H54 (cell line): ENCODE measurements at places on chromosomes 4 and X.

DNA sequence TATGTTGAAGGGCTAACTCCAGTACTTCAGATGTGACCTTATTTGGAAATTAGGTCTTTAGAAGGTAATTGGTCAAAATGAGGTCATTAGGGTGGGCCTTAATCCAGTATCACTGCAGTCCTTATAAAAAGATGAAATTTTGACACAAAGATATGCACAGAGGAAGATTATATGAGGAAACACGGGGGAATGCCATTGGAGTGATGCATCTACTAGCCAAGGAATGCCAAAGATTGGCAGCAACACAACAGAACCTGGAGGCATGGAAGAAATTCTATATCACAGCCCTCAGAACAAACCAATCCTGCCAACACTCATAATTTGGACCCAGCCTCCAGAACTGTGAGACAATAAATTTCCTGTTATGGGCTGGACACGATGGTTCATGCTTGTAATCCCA lies 17.6 kb downstream of the TRIM61 start:
- no peak for DNase-seq

- DNase-seq: no peak
Measured at GRCh38 chrX:29044423-29045184, 457.4 kb downstream of the IL1RAPL1 start.

DNA sequence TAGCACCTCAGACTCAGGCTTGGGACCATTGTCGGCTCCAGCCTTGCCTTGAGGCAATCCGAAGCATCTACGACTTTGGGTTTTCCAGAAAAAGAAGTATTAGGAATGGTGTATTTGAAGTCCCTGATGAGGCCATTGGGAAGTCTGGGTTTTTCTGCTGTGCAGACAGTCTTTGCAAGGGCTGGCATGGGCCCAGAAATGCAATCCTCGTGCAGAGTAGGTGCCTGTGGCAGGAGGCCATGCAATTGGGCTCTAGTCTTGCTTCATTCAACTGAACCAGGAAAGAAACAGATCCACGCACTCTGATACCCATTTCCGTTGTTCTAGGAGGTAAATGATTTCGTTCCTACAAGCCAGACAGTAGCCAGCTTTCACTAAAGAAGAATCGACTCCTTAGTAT lies 12.4 kb downstream of the ZFP92 start:
- DNase-seq: no peak

- no peak for DNase-seq
Measured at GRCh38 chr4:71855944-71856343, 72.1 kb upstream of the GC start.

DNA sequence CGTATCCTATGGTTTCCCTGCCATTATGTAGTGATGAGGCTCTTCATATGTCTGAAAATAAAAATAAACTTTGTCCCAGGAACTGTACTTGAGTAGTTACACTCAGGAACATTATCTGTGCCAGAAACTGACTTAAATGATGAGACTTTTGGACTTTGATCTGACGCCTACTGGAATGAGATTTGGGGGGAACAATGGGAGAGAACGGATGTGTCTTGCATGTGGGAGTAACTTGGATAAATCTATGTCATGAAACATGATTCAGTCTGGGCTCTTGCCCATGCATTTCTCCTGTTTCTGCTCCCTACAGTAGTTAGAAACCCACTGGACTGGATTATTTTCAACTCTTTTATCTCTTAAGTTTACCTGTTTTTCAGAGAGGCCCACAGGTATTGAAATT lies 2351.4 kb downstream of the PCDH7 start:
- no peak for DNase-seq

GRCh38 chrX:114101081-114101480 lies 482.8 kb upstream of the HTR2C start:
- DNase-seq: no peak

DNA sequence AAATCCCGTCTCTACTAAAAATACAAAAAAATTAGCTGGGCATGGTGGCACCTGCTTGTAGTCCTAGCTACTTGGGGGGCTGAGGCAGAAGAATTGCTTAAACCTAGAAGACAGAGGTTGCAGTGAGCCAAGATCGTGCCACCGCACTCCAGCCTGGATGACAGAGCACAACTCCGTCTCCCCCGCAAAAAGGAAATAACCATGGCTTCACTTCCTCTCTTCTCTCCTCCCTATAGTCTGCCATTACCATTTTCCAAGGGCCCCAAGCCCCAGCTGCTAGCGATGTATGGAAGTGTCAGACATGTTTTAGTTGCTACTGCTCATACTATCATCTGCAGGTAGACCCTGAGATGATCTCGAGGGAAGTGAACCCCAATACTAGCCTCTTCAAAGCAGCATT lies 177.3 kb upstream of the FAM9B start:
- DNase-seq: no peak

GRCh38 chrX:134692990-134693389 lies 34.7 kb upstream of the PLAC1 start:
- peak; percentile 17 for DNase-seq

- DNase-seq: no peak
Measured at GRCh38 chr4:37978248-37978924, 18.2 kb downstream of the PTTG2 start.

GRCh38 chr4:143085659-143086058 lies 99.1 kb upstream of the USP38 start:
- DNase-seq: no peak

- DNase-seq: no peak
Measured at GRCh38 chr4:54254915-54255246, 25.8 kb downstream of the PDGFRA start.

GRCh38 chr4:11421116-11421515 lies 7.6 kb downstream of the HS3ST1 start:
- DNase-seq: no peak

DNA sequence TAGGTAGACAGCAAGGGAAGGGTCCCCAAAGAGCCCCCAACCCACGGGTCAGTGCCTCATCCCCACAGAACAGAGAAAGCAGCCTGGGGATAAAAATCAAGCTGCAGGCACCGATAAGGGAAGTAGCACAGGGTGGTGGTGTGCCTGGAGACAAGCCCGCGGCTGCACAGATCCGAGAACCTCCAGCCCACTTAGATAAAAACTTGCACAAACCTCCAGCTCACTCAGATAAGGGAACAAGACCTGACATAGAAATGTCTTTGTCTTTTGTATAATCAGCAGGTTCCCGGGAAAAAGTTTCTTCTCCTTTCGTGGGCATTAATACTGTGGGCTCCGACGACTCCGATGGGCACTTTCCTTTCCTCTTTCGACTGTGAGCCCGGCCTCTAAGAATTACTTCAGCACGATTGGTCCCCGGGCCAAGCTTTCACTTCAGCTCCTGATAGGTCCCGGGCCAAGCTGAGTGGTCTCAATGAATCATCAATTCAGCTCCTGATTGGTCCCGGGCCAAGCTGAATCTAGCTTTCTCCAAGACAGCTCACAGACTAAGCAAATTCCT lies 32.4 kb downstream of the PRDX4 start:
- no peak for DNase-seq

GRCh38 chrX:109840585-109840984 lies 107.5 kb upstream of the ACSL4 start:
- DNase-seq: no peak

DNA sequence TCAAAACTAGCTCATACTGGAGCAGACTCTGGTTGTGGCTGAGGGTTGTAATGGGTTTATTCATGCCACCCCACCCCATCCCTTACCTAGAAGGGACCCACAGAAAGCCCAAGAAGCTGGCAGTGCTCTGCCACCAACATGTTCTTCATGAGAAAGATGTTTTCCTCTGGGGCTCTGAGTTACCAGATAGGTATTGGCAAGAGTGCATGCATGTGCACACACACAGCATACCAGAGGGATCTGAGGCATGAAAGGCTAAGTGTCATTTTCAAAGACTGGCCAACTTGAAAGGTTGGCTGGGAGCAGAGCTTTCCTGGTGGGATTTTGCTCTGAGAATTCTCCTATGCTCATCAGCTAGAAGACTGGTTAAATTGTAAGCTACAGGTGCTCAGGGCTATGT lies 65.2 kb downstream of the PHOX2B start:
- DNase-seq: no peak

DNA sequence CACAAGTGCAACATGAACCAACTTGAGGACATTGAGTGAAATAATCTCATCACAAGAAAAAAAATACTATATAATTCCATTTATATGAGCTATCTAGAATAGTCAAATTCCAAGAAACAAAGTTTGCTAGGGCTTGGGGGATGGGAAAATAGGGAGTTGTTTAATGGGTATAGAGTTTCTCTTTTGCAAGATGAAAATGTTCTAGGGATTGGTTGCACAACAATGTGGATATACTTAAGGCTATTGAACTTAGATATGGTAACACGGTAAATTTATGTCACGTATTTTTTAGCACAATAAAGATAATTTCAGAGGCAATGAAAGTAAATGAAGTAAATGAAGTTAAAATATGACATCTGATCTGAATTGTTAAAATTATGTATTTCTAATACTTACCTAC lies 7.9 kb downstream of the MFSD8 start:
- no peak for DNase-seq

DNA sequence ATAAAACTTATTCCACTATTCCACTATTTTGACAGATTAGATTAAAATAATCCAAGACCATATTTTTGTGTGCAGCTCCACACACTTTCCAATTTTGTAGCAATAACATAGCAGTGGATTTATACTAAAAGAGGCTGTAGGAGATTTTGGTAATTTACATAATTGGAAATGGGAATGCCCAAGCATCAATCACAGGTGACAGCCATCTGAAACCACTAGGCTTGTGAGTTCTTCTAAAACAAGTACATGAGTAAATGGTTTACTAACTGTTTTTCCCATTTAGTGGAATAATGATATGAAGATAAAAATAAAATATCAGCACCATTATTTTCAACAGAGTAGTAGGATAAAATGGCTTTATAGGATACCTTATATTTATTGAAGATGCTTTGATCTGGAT lies 4.4 kb downstream of the ANK2 start:
- no peak for DNase-seq

GRCh38 chr4:182938205-182938645 lies 21.0 kb upstream of the DCTD start:
- DNase-seq: peak; percentile 53

- no peak for DNase-seq
Measured at GRCh38 chr4:8589336-8589735, 3.2 kb upstream of the CPZ start.

- DNase-seq: no peak
Measured at GRCh38 chr4:145881989-145882388, 56.6 kb downstream of the ZNF827 start.

DNA sequence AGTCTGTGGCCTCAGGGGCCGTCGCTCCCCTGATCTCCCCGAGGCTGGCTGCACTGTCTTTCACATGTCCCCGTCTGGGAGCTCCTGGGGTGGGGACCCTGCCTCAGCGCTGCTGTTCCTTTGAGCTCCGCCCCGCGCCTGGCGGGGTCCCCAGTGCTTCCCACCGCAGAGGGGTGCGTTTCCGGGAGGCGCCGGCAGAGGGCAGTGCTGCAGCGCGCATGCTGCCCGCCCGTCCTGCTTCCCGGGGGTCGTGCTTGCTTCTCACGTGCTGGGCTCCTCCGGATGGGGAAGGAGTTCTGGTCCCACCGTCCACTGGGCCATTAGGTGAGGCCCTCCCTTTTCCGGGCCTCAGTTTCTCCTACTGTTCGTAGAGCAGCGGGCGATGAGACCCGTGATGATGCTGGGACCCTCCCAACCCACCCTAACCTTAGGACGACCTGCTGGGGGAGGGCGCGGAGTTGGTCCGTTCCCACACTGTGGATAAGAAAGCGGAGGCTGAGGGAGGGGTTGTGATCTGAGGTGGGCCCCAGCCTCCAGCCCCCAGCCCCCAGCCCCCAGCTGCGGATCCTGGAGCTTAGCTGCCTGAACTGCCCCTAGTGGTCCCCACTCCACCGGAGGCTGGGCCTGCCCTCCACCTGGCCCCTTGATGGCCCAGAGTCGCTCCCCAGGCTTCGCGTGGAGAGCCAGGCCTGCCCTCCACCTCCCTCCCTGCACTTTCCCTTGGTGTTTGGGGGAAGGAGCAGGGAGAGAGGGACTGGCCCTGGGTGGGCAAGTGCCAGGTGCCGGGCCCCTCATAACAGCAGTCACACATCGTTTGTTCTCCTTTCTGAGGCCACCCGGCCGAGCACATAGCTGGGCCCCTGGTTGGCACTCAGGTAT lies 15.3 kb downstream of the CPZ start:
- DNase-seq: no peak

DNA sequence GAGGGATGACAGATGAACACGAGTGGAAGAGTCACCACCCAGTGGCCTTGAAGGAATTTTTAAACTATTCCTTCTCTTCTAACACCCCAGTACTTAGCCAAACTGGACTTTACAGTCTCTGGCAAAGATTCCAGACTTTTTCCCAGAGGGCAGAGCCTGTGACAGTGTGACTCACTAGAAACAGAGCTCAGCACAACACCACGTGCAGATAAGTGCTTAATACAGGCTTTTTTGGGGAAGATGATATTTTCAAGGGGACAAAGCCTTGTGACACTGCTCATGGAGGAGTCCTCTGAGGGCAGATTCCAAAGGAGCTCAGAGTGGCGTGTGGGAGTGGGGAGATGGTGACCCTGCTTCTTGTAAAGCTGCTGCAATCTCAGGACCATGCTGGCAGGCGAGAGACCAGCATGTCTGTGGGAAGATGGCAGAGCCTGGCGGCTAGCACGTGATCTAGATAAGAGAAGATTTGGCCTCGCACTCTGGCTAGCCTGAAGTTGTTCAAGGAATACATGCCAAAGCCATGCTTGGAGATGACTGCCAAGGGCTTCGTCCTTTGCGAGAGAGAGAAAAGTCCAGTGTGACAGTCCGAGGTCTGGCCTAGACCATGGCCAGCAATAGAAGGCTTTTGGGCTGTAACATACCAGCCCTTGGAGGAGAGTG lies 2.4 kb downstream of the RAB33A start:
- DNase-seq: peak; percentile 35

GRCh38 chr4:107083-107443 lies 17.2 kb upstream of the ZNF718 start:
- no peak for DNase-seq

- no peak for DNase-seq
Measured at GRCh38 chrX:151912780-151913179, at the start of gene MAGEA4. MAGEA4 (plus strand) TSS chrX:151912889; CDS start chrX:151923665, 10,776 bp downstream.

- peak; percentile 12 for DNase-seq
Measured at GRCh38 chr4:127708985-127709384, 21.2 kb upstream of the SLC25A31 start.

GRCh38 chr4:2767705-2768074 lies 11.6 kb upstream of the TNIP2 start:
- DNase-seq: no peak

GRCh38 chr4:6781561-6781960 lies 966 bp upstream of the KIAA0232 start:
- no peak for DNase-seq

- DNase-seq: no peak
Measured at GRCh38 chr4:1041936-1042330, 30.5 kb downstream of the FGFRL1 start.

GRCh38 chr4:38455092-38455862 lies 208.7 kb upstream of the KLF3 start:
- DNase-seq: no peak

GRCh38 chr4:116880625-116881024 lies 204.8 kb downstream of the TRAM1L1 start:
- DNase-seq: no peak

- peak; percentile 21 for DNase-seq
Measured at GRCh38 chrX:107826238-107827029, 768 bp downstream of the MID2 start.
